ENCODE measurements at places on chromosomes 1 and 21. TPM values are rescaled to one million over a fixed set of nuclear protein-coding genes. Genes with fewer than 3 reads are reported as not detected.

- H3K27me3 ChIP-seq: no peaks in the 10 kb centered on the region
- no peak overlapping the region for H3K27ac ChIP-seq
- H3K4me3 ChIP-seq: no peak overlapping the region
- H3K36me3 ChIP-seq: no peaks in the 10 kb centered on the region
- no peaks in the 10 kb centered on the region for H3K4me1 ChIP-seq
These were observed 15.9 kb upstream of the POGZ start for GRCh38 chr1:151475175-151475574.

GRCh38 chr1:220982686-220983085, 103.4 kb downstream of the HLX start:
- no peaks in the 10 kb centered on the region for H3K4me1 ChIP-seq
- DNase-seq: no peak
- H3K27ac ChIP-seq: no peak overlapping the region
- no peaks in the 10 kb centered on the region for H3K36me3 ChIP-seq
- no peak overlapping the region for H3K4me3 ChIP-seq

DNA sequence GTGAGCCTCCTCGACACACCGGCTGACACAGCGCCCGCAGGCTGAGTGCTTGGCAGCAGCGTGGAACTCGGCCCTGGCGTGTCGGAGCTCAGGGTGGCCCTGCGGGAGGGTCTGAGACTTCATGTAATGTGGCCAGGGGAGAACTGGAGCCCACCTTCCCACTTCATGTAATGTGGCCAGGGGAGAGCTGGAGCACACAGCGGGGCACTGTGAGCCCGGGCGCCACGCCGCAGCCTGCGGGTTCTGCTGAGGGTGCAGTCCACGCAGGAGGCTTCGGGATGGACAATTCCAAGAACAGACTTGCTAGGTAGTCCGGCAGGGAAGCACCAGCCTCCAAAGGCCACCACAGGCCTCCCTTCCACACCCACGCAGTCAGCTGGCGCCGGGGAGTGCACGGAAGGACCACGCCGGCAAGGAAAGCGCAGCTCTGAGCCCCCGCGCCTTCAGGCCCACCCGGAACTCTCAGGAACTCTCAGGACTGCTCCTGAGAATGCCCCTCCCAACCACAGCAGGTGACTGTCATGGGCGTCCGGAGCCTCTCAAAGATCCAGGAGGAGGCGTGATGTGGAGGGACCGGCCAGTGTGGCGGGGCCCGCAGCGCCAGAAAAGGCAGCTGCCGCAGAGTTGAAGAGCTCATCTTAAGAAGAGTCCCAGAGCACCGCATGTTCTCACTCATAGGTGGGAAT, 19.3 kb upstream of the ADARB1 start:
- DNase-seq: no peak
- H3K4me3 ChIP-seq: no peak overlapping the region
- H3K27me3 ChIP-seq: no peaks in the 10 kb centered on the region
- peaks cover 3% of the 10 kb centered on the region for H3K4me1 ChIP-seq
- no peak overlapping the region for H3K27ac ChIP-seq

DNA sequence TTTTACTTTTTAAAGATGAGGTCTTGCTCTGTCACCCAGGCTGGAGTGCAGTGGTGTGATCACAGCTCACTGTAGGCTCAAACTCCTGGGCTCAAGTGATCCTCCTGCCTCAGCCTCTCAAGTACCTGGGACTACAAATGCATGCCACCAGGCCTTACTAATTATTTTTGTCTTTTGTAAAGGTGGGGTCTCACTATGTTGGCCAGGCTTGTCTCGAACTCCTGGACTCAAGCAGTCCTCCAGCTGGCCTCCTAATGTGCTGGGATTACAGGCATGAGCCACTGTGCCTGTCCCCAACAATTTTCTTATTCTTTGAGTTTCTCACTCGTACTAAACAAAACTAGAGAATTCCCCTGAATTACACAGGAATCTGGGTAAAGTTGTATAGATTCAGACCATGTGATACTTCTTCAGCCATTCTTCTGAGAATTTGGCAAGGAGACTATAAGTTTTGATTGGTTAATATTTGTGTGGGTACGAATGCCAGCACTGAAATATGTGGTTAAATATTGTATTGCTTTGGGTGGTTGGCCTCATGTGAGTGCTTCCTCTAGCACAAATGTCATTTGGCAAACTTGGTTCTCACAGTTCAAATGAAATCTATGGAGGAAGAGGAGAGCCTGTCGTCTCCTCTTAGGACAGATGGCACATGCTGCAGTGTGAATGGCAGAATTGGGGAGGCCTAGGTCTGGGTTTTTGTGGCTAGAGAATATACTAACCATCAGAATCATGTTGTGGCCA, 104.9 kb downstream of the RUNX1 start:
- no peak overlapping the region for H3K4me3 ChIP-seq
- no peaks in the 10 kb centered on the region for H3K4me1 ChIP-seq
- DNase-seq: no peak
- H3K36me3 ChIP-seq: no peaks in the 10 kb centered on the region
- peaks cover 1% of the 10 kb centered on the region for H3K27me3 ChIP-seq

GRCh38 chr21:28473530-28474220, 519.0 kb downstream of the LTN1 start:
- no peak for DNase-seq
- no peak overlapping the region for H3K27ac ChIP-seq
- H3K4me1 ChIP-seq: no peaks in the 10 kb centered on the region

GRCh38 chr1:208682664-208683013, 438.5 kb upstream of the PLXNA2 start:
- no peaks in the 10 kb centered on the region for H3K36me3 ChIP-seq
- peaks cover 3% of the 10 kb centered on the region for H3K4me1 ChIP-seq
- DNase-seq: no peak
- H3K27me3 ChIP-seq: no peaks in the 10 kb centered on the region

GRCh38 chr1:236465959-236466303, 57.9 kb upstream of the LGALS8 start:
- no peaks in the 10 kb centered on the region for H3K27me3 ChIP-seq
- H3K4me3 ChIP-seq: no peak overlapping the region
- DNase-seq: no peak
- H3K27ac ChIP-seq: no peak overlapping the region

DNA sequence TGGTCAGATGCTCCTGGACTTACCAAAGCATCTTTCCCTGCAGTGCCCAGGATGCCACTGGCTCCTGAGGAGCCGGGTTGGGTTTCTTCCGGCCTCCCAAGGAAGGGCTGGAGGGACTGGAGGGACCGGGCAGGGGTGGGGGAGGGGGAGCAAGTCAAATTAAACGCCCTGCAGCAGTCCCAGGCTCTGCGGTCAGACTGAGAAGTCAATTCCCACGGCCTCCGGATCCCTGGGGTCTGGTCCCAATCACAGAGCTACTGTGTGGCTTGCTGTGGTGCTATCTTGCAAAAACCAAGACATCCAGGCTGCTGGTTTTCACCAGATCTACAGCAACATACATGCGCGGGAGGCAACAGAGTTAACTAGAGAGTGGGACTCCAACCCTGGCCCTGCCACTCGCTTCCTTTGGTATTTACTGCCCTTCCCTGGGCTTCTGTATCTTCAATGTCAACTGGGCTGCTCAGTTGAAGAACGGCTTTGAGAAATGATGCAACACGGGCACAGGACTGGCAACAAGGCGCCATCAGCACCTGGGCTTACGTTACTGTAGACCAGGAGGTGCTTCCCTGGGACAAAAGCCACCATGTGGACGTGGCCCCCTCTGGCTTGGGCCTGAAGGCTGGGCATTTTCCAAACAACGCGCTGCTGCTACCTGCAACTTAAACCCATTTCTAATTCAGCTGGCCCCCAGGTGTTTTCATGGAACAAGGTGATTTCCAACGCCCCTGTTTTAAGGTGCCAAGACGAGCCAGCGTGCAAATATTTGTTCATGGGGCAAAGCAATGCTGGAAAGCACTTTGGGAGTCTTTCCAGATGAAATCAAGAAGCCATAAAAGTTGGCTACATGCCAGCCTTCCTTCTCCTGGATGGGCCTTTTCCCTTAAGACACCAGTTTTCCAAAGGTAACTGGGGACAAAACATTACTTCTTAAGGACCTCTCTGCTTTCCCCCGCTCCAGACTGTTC, 11.5 kb downstream of the RCC2 start:
- H3K4me3 ChIP-seq: no peak overlapping the region
- H3K4me1 ChIP-seq: no peaks in the 10 kb centered on the region
- no peak for DNase-seq

- no peaks in the 10 kb centered on the region for H3K4me1 ChIP-seq
- no peak for DNase-seq
- H3K4me3 ChIP-seq: no peak overlapping the region
These were observed 16.4 kb upstream of the ZNF683 start for GRCh38 chr1:26388791-26389445.

DNA sequence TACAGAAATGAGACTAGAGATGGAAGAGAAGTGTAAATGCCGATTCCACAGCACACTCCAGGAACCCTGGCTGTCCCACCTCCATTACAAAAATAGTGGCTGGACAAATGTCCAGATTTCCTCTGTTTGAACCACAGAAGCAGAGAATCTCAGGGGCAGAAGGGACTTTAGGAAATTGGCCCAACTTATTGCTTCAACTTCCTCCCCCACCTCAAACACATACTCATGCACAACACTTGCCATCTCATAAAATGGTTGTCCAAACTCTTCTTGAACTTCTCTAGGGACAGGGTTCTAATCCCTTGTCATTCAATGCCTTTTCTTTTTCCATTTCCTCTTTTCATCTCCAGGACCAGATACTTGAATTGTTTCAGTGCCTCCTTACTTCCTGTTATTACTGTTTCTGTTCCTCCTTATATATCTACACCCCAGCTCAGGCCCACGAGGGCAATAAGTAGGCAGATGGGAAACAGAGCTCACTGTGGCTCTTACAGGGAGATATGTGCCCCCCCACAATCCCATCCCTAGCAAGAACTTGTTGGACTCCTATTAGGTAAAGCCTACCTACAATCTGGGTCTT, 8.5 kb upstream of the B4GALT3 start:
- no peak overlapping the region for H3K27ac ChIP-seq
- H3K4me3 ChIP-seq: no peak overlapping the region
- no peaks in the 10 kb centered on the region for H3K27me3 ChIP-seq
- H3K4me1 ChIP-seq: no peaks in the 10 kb centered on the region
- peak; percentile 42 for DNase-seq
- H3K36me3 ChIP-seq: no peaks in the 10 kb centered on the region

GRCh38 chr1:64280001-64280400, 76.6 kb downstream of the UBE2U start:
- no peaks in the 10 kb centered on the region for H3K27me3 ChIP-seq
- H3K27ac ChIP-seq: no peak overlapping the region
- H3K4me3 ChIP-seq: no peak overlapping the region
- no peaks in the 10 kb centered on the region for H3K36me3 ChIP-seq
- H3K4me1 ChIP-seq: no peaks in the 10 kb centered on the region

DNA sequence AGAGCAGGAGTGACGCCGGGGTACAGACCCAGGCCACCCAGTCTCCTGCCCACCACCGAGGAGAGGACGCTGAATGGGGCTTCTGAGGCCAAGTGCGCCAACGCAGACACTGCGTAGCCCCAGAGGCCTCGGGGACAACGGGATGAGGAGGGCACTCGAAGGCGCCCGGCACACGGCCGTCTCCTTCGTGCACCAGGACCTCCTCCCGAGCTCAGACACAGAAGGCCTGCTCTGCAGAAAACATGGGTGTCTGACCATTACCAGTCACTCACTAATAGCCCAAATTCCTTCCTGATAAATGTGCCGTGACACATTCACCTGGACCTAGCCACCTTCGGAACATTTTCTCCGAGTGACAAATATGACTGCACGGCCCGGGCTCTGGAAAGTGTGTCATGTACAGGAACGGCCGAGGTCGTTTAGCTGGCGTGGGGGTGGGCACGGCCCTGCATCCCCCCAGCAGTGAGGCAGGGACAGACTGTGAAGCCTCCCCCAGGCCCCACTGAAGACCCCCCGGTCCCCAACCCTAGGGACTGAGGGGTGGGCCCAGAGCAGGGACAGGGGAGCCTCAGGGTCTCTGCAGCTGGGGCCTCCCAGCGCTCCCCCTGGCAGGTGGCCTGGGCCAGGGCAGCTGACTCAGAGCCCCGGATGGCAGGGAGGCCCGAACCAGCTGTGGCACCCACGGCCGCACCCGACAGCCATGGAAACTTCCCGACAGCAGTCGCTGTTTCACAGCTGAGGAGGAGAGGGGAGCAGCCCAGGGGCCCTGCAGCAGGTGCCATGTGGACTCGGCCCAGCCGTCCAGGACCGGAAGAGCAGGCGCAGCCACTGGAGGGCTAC, 16.7 kb upstream of the COL6A2 start:
- H3K4me1 ChIP-seq: no peaks in the 10 kb centered on the region
- no peak overlapping the region for H3K4me3 ChIP-seq
- DNase-seq: peak; percentile 81
- H3K27ac ChIP-seq: no peak overlapping the region

GRCh38 chr1:216531263-216532239, 108.3 kb upstream of the USH2A start:
- no peak overlapping the region for H3K27ac ChIP-seq
- DNase-seq: no peak
- no peaks in the 10 kb centered on the region for H3K36me3 ChIP-seq
- no peaks in the 10 kb centered on the region for H3K4me1 ChIP-seq
- no peak overlapping the region for H3K4me3 ChIP-seq

GRCh38 chr1:221454096-221454495, 287.8 kb downstream of the DUSP10 start:
- no peaks in the 10 kb centered on the region for H3K4me1 ChIP-seq
- no peak overlapping the region for H3K4me3 ChIP-seq
- H3K27ac ChIP-seq: no peak overlapping the region
- H3K27me3 ChIP-seq: no peaks in the 10 kb centered on the region
- no peak for DNase-seq

GRCh38 chr1:221772117-221772516, 30.2 kb upstream of the DUSP10 start:
- H3K36me3 ChIP-seq: no peaks in the 10 kb centered on the region
- H3K27ac ChIP-seq: no peak overlapping the region

GRCh38 chr1:27605796-27606707, 2.1 kb upstream of the AHDC1 start:
- H3K27me3 ChIP-seq: no peaks in the 10 kb centered on the region
- DNase-seq: no peak
- H3K27ac ChIP-seq: no peak overlapping the region

- H3K27me3 ChIP-seq: no peaks in the 10 kb centered on the region
- H3K4me1 ChIP-seq: no peaks in the 10 kb centered on the region
- H3K27ac ChIP-seq: no peak overlapping the region
- DNase-seq: no peak
- H3K36me3 ChIP-seq: no peaks in the 10 kb centered on the region
These were observed 109.4 kb downstream of the NRDC start for GRCh38 chr1:51768971-51769588.

Gene CAPN9
- total RNA-seq: not detected

Gene SMPDL3B
- total RNA-seq: not detected

Gene SLC37A1
- 11.7 TPM for total RNA-seq

Gene DNAI4
- 24.2 TPM for total RNA-seq

Gene IFFO2
- total RNA-seq: 21.5 TPM

Gene PBXIP1
- 106 TPM for total RNA-seq

Gene ADAR
- total RNA-seq: 125 TPM
